Thymus (tissue), 14 donors: ENCODE measurements at places on chromosomes 7 and 10.

DNA sequence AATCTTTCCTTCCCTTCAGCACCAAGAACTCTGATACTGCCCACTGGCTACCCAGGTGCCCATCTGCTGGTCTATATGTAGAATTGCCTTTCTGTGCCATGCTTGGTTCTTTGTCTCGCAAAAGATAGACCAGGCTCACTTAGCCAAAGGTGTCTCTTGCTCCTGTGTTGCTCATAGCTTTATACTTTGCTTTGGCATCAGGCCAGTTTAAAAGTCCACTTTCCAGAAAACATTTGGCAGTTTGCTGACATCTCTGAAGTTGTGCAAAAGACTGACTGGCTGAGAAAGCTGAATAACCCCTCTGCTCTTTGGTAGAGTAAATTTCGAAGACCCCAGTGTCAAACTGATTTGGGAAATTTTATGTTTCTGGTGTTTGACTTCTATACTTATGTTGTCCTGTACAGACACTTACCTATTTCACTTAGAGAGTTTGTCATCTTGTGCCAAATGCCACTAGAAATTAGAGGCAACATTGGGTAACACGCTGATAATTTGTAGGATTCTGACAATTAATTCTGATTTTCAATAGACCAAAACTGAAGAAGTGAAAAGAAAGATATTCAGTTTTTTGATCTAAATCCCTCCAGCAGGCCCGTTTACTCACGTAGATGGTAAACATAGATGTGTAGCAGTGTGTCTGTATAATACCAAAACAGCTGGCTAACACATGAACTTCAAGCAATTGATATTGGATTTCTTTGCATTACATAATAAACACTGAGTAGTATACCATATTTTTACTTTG lies 91.1 kb downstream of the CPED1 start:
- DNase-seq: no peak

- DNase-seq: no peak
Observed at GRCh38 chr7:46068159-46068558, 147.1 kb upstream of the IGFBP3 start.

DNA sequence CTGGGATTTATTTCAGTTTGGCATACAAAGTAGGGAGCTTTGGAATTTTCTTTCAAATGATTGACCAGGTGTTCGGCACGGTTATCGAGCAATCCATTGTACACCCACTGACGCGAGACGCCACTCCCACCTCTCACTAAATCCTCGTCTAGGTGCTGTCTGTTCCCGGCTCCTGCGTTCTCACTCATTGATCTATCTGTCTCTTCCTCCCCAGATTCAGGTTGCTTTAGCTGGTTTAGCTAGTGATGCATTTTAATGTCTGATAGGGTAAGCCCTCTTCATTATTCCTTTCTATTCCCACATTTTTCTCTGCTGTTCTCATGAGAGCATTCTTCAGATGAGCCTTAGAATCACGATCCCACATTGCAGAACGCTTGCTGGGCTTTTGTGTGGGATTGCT lies 91.7 kb downstream of the ELFN1 start:
- no peak for DNase-seq

- no peak for DNase-seq
Observed at GRCh38 chr7:30142710-30143109, 7.9 kb downstream of the MTURN start.

GRCh38 chr7:884191-885003 lies 8.0 kb downstream of the GET4 start:
- DNase-seq: no peak

DNA sequence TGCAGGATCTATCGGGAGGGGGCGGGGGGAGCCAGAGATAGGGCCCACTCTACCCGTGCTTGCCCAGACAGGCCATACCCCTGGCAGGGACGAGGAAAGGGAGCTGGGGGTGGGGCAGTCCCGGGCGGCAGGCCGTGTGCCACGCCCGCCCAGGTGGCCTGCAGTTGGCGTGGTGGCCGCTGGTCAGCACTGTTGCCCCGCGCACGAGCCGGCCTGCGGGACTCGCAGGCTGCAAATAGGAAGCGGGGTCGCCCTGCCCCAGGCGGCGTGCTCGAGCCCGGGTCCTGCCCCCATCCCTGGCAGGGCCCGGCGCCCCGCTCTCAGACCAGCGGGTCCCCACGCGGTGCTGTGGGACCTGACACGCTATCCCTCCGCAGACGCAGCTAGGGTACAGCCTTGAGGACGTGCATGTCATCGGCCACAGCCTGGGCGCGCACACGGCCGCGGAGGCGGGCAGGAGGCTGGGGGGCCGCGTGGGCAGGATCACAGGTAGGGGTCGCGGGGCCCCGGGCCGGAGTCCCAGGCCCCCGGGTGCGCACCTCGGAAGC lies 6.7 kb downstream of the PNLIPRP2 start:
- DNase-seq: no peak

DNA sequence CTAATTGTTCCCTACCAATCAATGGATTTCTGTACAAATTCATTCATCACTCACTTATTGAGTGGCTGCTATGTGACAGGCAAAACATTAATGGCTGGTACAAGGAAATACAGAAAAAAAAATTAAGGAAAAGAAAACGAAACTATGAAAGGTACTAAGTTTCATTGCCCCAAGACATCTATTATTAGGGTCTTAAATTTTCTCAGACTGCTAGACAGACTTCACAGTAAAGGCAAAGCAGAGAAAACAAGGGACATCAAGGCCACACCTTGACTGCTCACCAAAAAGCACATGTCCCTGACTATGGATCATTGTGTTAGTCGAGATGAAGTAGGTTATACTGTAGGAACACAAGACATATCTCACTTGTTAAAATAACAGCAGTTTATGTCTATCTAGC lies 36.5 kb downstream of the DGKI start:
- no peak for DNase-seq

DNA sequence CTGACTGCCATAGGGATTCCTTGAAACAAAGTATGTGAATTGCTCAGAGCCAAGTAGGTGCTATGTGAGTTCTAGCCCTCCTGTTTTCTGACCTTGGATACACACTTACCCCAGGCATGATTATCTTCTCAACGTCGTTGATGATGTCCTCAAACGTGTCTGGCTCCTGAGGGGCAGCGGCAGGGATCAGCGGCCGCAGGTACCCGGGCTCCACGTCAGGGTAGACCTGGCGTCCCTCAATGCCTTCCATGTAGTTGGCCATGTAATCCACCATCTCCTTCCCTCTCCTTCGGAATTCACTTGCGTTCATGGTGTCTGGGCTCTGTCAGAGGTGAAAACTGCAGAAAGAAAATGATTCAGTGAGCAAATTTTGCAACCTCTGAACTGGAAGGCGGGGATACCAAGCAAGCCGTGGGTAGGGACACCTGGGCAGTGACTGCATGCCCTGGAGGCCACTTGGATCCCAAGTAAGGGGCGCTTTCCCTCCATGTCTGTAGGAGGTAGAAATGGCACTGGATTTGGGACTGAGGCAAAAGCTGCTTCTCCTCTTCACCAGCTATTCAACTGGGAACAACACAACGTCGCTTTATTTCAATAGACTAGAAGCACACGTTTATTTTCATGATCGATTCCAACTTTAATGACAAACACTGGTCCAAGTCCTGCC lies 21.3 kb downstream of the DDC start:
- DNase-seq: no peak

DNA sequence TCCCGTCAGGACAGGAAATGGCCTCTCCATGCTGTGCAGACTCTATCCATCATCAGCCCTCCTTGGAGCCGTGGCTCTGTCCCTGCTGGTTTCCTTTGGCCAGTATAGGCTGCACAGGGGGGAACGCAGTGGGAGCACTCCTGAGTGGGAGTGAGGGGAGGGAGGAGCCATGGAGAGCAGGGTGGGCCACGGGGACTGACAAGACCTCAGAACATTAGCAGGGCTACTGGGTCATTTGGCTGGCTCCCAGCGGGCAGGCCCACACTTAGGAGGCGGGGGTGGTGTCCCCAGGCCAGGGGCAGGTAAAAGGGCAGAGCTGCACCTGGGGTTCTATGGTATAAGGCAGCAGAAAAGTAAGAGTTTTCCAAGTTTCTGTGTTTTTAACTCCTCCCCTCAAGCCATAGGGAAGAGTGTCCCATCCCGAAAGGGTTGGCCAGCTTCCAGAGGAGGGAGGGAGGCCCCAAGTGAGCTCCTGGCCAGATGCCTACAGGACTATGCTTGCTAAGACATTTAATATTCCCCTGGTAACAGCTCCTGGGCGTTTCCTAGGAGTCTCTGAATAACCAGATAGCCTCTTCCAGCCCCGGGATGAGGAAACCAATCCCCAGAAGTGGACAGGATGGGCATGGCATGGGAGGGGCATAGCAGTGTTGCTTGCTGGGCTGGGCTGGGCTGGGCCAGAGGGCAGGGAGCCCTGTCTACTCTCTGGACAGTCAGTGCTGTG lies 5.5 kb upstream of the OPN4 start:
- peak; percentile 27 for DNase-seq

- DNase-seq: peak; percentile 38
Observed at GRCh38 chr7:26061678-26062603, 90.1 kb upstream of the NFE2L3 start.

DNA sequence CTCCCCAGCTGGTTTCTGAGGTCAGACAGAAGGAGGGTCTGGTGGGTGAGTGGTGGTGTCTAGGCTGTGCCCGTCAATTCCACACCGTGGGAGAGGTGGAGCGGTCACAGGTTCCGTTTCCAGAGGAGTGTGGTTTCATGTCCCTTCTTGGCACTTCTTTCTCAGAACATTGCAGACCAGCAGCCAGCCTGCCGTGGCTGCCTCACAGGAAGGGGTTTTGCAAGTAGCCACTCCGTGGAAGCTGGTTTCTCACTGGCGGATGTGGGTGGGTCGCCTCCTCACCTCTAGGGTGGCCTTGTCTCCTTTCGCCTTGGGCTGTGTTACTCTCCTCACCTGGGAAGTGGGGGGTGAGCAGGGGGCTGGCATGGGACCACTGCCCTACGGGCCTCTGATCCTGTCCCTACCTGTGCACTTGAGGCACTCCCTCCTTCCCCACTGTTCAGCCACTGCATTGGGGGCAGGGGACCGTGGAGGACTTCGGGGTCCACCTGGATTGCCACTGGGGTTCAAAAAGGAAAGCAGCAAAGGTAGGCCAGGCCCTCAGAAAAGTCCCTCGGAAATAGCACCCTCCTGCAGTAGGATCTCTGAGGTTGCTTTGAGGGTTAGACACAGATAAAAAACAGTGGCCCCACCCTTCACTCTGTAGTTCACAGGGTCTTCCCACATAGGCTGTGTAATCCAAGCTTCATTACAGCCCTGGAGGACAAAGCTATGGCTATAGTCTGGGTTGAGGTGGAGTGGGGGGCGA lies 33.9 kb downstream of the TSPAN14 start:
- DNase-seq: no peak

DNA sequence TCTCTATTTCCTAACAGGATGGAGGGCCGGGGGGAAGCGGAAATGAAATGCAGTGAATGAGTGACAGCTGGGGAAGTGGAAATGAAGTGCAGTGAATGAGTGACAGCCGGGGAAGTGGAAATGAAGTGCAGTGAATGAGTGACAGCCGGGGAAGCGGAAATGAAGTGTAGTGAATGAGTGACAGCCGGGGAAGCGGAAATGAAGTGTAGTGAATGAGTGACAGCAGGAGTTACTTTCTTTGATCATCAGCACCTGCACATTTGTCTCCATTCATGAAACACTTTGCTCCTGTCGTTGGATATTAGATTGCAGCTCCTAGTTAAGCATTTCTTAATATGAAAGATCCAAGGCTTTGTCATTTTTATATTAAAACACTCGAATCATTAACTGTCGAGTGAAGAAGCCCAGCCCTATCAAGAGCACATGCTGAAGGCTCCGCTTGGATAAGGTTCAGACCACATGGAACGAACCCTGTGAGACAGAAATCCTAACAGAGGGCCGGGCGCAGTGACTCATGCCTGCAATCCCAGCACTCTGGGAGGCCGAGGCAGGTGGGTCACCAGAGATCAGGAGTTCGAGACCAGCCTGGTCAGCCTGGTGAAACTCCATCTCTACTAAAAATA lies 406.0 kb upstream of the ADARB2 start:
- DNase-seq: no peak

- DNase-seq: no peak
Observed at GRCh38 chr10:33133557-33133956, 175.5 kb upstream of the ITGB1 start.

- no peak for DNase-seq
Observed at GRCh38 chr10:14146501-14146900, 184.2 kb downstream of the FRMD4A start.

- no peak for DNase-seq
Observed at GRCh38 chr10:103504181-103504783, 10.8 kb downstream of the NEURL1 start.

- no peak for DNase-seq
Observed at GRCh38 chr10:95729323-95730055, 26.5 kb upstream of the ENTPD1 start.

DNA sequence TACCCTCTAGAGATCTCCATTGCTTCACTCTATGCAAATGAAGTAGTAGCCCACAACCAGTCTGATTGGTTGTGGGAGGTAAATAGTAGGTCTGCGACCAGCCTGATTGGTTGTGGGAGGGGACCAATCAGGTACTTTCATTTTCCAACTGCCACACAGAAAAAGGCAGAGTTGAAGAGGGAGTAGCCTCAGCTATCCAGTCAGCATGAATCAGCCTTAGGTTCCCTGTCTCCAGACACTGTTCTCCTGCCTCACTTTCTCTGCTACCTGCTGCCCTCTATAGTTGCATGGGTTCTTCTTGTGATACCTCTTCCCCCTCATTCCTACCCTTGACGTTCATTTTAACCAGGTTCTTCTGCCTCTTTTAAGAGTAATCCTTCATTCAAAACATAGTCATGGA lies 114.5 kb upstream of the LYZL1 start:
- DNase-seq: no peak

DNA sequence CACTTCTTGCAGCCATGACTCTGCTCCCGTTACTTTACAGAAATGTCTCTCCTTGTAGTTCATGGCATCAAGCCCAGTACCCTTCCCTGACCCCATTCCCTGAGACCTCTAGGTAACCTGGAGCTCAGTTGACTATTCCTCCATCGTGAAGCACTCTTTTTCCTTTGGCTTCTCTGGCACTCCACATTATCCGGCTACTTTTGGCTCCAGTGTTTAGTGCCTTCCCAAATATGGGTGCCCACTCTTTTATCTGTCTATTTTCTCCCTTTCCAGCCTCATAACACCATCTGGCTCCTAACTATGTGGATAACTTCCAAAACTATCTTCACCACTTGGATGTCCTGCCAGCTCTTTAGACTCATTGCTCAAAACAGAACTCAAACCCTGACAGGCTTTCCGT lies 744.7 kb upstream of the GALNT17 start:
- no peak for DNase-seq

GRCh38 chr10:68301790-68302502 lies 29.9 kb upstream of the HNRNPH3 start:
- peak; percentile 11 for DNase-seq

DNA sequence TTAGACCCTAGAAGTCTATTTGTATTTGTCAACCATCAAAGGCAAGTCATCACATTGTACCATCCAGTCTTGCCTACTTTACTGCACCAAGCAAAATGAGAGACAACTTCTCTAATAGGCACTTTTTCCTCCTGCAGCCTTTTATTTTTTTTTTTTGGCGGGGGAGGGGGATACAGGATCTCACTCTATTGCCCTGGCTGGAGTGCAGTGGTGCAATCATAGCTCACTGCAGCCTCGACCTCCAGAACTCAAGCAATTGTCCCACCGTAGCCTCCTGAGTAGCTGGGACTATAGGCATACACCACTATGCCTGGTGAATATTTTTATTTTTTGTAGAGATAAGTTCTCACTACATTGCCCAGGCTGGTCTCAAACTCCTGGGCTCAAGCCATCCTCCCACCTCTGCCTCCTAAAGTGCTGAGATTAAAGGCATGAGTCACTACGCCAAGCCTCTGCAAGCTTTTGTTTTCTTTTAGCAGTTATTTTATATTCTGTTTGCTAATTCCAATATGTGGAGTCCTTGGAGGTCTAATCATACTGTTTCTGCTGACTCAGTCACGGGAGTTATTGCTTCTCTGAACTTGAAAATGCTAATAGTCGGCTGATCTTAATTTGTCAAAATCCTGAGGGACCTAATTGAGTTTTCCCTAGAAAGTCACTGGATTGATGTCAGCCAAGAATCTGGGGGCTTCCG lies 14.2 kb downstream of the KPNA7 start:
- DNase-seq: no peak
